Right hindlimb (tissue), 1 donor: ENCODE measurements at places on chromosomes 3 and 15.
A peak's percentile ranks its signal among the peaks of the same experiment; 100 is the strongest.

GRCh38 chr15:90231028-90232017 is 2.4 kb downstream of the CIB1 start:
- DNase-seq, result no peak

GRCh38 chr15:75153087-75153486 is 48.6 kb upstream of the C15orf39 start:
- DNase-seq, result peak; percentile 61

DNA sequence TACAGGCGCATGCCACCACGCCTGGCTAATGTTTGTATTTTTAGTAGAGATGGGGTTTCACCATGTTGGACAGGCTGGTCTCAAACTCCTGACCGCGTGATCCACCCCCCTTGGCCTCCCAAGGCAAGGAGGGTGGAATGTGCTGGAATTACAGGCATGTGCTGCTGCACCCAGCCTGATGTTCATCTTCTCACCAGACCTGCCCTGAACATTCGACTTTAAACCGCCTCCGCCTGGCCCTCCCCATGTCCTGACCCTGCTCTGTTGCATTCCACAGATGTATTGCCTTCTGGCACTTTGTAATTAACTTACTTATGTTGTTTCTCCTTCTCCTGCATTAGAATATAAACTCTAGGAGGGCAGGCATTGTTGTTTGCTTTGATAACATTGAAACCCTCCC is 102.1 kb downstream of the LINGO1 start:
- peak; percentile 19 for DNase-seq

GRCh38 chr3:32226875-32227500 is 11.5 kb upstream of the CMTM8 start:
- no peak for DNase-seq

- no peak for DNase-seq
These were observed 9.8 kb downstream of the PLA2G4E start for GRCh38 chr15:42011074-42011473.

GRCh38 chr3:150762662-150763121 is 277 bp downstream of the SIAH2 start:
- no peak for DNase-seq

DNA sequence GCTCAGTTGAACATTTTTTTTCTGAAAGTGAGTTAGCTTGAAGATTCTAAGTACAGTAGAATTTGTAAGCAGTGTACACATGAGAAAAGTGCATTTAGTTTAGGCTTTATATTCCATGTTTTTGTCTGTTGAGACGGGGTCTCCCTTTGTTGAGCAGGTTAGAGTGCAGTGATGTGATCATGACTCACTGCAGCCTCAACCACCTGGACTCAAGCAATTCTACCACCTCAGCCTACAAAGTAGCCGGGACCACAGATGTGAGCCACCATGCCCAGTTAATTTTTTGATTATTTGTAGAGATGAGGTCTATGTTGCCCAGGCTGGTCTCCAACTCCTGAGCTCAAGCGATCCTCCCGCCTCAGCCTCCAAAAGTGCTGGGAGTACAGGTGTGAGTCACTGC is 5.3 kb upstream of the CSNK1G1 start:
- no peak for DNase-seq

- DNase-seq, result no peak
These were observed 20.5 kb upstream of the IQSEC1 start for GRCh38 chr3:13093687-13094086.

DNA sequence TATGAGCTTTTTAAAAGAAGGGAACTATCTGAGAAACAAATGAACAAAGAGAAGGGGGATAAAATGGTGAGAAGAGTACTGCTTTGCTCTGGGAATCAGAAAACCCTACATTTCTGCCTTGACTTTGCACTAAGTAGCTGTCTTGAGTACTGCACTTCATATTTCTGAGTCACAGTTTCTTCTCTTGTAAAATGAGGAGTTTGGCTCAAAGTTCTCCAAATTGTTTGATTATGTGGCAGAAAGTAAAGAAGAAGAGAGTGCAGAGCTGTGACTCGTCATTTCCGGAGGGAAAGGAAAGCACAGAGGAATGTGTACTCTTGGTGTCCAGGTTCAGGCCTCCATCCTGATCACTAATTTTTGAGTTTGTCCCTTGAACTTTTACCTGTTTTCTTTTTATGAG is 54.7 kb downstream of the TP63 start:
- no peak for DNase-seq
